ENCODE measurements at places on chromosomes 1 and 21.

GRCh38 chr1:202187697-202188407, 5.7 kb upstream of the LGR6 start:
- no peak for DNase-seq

GRCh38 chr1:15939181-15940109, 36.5 kb downstream of the ZBTB17 start:
- DNase-seq: no peak

- DNase-seq: no peak
These were observed 41.1 kb downstream of the CACHD1 start for GRCh38 chr1:64511044-64511443.

DNA sequence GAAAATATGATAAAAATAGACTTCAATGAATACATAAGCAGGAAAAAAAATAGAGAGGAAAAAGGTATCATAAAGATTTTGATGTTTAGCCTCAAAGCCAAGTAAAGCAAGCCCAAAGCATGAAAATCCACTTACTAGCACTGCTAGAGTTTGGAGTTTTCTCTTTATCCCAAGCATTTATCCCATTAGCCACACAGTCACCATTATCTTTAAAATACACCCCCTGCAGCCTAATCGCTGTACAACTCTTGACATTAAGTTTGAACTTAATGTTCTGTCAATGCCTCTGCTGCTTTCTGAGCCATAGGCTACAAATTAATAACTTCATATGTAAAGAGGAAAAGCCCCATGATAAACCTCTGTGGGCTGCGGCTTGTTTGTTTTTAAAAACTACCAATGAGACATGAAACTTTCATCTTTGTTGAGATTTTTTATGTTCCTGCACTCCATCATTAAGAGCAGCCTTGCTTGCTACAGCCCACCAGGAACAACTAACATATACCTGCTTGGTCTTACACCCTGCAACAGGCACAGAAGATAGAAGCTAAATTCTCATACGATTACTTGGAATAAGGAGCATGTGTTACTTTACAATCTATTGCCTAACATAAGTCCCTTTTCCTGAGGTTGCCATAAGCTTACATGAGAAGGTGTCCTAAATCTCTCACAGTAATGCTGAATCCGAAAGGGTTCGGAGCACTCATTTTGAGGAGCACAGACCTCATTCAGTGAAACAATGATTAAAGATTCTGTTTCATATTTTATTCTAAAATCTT, 202.4 kb downstream of the SMYD3 start:
- no peak for DNase-seq

GRCh38 chr1:67144696-67145095, 9.9 kb upstream of the C1orf141 start:
- DNase-seq: no peak

DNA sequence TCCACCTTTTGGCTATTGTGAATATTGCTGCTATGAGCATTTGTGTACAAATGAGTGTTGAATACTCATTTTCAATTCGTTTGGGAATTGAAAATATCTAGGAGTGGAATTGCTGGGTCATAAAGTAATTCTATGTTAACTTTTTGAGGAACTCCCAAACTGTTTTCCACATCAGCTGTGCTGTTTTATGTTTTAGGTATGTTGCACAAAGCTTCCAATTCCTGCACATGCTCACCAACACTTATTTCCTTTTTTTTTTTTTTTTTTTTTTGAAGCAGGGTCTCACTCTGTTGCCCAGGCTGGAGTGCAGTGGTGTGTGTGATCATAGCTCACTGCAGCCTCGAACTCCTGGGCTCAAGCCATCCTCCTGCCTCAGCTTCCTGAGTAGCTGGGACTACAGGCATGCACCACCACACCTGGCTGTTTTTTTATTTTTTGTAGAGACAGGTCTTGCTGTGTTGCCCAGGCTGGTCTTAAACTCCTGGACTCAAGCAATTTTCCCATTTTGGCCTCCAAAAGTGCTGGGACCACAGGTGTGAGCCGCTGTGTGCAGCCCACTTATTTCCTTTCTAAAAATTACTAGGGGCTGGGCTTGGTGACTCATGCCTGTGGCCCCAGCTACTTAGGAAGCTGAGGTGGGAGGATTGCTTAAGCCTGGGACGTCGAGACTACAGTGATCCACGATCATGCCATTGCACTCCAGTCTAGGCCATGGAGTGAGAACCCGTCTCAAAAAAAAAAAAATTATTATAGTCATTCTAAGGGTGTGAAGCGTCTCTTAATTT, 33.4 kb downstream of the TMCC2 start:
- no peak for DNase-seq

- DNase-seq: no peak
These were observed 16.8 kb downstream of the TRPM2 start for GRCh38 chr21:44370027-44370735.

GRCh38 chr21:46022551-46023525, 41.3 kb downstream of the COL6A1 start:
- no peak for DNase-seq

DNA sequence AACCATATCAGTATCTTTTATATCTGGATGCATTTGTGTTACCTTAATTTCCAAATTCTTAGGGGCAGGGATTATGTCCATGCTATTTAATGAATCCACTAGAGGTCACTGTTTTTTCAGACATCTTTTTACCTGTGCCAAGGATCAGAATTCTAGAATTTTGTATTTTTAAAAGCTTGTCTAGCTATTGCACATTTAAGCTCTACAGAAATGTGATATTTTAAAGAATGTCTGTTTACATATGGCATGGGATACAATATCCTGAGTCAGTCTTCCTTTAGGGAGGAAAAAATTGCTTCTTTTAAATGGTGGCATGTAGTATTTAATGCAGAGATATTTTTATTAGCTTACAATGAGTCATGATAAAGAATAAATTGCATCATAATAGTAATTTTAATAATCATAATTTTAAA, 11.3 kb downstream of the RPAP2 start:
- DNase-seq: no peak

DNA sequence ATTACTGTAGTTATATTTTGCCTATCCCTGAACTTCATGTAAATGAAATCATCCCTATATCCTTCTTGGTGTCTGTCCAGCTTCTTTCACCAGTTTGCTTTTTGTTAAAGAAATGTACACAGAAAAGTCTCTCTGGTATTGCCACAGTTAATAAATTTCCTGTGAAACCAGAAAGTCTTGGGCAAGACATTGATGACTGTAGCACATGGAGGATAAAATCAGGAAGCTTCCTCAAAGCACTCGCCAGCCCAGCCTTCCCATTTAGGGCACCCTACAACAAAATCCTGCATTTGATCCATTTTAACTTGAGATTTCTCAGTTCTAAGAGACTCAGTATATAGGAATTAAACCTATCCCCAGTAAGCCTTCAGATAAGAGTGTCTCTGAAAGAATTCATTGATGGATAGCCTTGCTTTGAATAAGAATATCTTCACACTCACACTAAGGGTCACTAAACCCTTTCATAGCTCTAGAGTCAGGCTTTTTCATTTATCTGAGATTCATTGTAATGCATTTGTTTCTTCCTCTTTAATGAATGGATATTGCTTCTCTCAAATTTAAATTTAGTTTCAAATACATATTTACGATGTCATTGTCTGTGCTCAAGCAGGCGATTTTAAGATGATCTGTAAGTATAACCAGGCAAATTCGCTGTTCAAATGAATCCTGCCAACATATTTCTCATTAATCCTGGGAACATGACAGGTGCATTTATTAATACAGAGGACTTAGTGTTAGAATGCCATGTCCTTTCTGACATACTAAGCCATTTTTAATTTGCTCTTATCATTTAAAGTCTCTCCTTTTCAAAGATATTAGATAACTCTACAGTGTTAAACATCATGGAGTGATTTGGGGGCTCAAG, 153.1 kb downstream of the GRIK1 start:
- DNase-seq: no peak

DNA sequence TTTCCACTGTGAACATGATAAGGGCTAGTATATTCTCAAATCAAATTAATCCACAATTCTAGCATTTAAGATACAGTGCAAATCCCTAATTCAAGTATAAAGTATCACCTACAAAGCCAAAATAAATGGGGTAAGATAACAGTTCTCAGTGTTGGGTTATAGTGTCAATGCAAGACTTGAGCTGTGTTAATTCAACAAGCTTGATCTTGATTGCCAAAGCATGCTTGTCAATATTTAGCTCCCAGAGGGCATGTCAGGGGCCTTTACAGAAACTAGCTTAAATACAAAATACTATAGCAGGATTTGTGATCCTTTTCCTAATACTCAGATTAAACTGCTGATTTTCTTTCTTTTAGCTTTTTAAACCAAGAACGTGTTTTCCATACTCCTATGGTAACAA, 541.3 kb downstream of the PTBP2 start:
- no peak for DNase-seq

DNA sequence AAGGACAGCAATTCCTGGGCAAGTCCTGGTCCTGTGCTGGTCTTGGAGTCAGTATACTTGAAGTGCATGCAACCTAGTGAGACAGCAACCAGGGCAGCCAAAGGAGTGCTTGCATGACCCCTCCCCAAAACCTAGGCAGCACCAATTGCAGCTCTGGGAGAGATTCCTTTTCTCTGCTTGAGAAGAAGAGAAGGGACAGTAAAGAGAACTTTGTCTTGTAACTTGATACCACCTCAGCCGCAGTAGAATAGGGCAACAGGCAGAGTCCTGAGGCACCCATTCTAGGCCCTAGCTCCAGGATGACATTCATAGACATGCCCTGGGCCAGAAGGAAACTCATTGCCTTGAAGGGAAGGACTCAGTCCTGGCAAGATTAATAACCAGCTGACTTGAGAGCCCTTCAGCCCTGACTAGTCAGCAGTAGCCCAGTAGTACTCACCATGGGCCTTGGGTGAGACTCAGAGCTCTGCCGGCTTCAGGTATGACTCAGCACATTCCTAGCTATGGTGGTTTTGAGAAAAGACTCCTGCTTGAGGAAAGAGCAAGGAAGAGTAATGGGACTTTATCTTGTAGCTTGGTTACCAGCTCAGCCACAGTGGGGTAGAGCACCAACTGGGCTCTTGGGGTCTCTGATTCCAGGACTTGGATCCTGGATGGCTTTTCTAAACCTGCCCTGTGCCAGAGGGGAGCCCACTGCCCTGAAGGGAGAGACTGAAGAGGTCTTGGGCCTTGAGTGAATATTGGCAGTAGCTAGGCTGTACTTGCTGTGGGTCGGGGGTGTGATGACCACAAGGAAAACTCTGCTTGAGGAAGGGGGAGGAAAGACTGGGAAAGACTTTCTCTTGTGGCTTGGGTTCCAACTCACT, 51.7 kb upstream of the ACADM start:
- no peak for DNase-seq

DNA sequence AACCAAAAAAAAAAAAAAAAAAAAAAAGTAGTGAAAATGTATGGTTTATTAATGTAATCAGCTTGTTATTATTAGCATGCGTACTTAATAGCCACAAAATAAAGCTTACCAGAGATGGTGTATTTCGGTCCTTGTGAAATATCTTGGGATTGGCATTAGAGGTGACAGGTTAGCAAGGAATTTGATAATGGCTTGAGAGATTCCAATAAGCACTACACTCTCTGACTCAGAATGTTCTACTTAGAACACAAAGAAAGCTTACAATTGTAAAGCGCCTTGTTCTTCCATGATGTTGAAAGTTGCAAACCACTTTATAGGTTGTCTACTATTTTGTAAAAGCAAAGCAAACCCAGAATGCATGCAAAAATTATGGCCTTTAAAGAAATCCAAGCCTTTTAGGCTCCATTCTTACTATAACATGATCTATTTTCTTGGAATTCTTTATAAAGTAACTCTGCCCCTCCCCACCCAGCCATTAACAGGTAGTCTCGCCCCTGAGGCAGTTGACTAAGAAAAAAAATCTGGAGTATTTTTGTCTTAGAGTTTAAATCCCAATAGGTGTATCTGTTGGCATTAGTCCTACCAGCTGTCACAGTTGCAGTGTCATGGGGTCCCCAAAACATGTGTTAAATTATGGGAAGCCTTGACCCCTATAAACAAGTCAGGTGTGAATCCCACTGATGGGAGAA, 129.2 kb downstream of the DHRS3 start:
- DNase-seq: no peak

GRCh38 chr1:232183802-232184201, 446.1 kb downstream of the SIPA1L2 start:
- no peak for DNase-seq

GRCh38 chr1:231139659-231140654, 21.9 kb upstream of the TRIM67 start:
- no peak for DNase-seq

- no peak for DNase-seq
These were observed 91.1 kb downstream of the SLC44A5 start for GRCh38 chr1:75519651-75520427.

DNA sequence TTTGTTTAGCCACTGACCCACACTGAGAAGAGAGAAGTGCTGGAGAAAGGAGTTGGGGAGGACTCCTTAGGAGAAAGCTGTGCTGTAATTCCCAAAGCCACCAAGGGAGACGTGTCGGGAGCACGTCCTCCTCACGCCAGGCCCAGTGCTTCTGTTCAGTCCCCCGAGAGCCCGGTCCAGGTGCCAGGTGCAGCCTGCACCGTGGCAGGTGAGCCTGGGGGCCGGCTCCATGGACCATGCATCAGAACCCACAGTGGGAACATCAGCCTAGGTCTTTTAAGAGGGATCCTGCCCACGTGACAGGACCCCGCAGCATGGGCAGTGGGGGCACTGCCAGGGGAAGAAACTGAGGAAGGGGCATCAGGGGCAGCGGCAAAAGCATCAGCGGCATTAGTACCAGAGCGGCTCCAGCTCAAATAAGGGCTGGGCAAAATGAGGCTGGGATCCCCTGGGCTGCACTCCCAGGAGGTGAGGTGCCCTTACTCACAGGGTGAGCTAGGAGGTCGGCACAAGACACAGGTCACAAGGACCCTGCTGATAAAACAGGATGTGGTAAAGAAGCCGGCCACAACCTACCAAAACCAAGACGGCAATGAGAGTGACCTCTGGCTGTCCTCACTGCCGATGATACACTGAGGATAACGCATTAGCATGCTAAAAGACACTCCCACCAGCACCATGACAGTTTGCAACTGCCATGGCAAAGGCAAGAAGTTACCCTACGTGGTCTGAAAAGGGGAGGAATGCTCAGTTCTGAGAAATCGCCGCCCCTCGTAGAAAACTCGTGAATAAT, 24.6 kb upstream of the PRDM15 start:
- DNase-seq: no peak

GRCh38 chr1:53546409-53547155, 87.4 kb downstream of the DMRTB1 start:
- DNase-seq: no peak

DNA sequence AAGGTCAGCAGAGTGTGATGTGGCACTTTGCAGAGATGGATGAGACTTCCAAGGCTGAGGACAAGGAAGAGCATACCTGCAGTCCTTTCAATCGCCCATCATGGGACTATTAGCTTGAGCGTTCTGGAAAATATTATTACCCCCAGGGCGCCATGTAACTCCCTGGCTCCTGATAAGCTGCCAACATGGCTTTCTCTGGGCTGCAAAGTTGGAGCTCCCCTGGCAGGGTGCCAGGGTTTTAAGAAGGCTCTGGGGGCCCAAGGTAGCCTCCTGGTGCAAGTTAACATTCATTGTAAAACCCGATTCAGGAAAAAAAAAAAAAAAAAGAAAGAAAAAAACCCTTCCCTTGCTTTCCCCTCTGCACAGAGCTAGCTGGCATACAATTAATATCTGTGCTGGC, 196.7 kb downstream of the PBX1 start:
- no peak for DNase-seq

GRCh38 chr21:35528116-35529042, 479.3 kb upstream of the RUNX1 start:
- DNase-seq: peak; percentile 21

GRCh38 chr1:116434849-116435248, 61.8 kb downstream of the ATP1A1 start:
- no peak for DNase-seq

GRCh38 chr1:117320515-117320914, 46.7 kb upstream of the MAN1A2 start:
- DNase-seq: no peak

All from stimulated activated CD4-positive, alpha-beta T cell treated with anti-CD3 and anti-CD28 coated beads, TNF-alpha, amount 100 ng/mL, for 24 hours (primary cell).